ENCODE measurements at places on chromosomes 6 and 20.
A peak's percentile ranks its signal among the peaks of the same experiment; 100 is the strongest.

- no peak for DNase-seq
Measured at GRCh38 chr6:100228437-100228833, 234.4 kb upstream of the MCHR2 start.

DNA sequence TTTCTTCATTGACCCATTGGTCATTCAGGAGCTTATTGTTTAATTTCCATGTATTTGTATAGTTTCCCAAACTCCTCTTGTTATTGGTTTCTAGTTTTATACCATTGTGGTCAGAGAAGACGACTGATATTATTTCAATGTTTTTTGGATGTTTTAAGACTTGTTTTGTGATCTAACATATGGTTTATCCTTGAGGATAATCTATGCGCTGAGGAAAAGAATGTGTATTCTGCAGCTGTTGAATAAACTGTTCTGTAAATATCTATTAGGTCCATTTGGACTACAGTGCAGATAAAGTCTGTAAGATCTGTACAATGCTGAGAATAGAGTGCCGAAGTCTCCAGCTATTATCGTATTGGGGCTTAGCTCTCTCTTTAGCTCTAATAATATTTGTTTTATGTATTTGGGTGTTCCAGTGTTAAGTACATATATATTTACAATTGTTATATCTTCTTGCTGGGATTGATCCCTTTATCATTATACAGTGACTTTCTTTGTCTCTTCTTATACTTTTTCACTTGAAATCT, 223.3 kb upstream of the ZNF217 start:
- DNase-seq: no peak

GRCh38 chr6:166162599-166163342, 4.9 kb downstream of the TBXT start:
- DNase-seq: no peak

DNA sequence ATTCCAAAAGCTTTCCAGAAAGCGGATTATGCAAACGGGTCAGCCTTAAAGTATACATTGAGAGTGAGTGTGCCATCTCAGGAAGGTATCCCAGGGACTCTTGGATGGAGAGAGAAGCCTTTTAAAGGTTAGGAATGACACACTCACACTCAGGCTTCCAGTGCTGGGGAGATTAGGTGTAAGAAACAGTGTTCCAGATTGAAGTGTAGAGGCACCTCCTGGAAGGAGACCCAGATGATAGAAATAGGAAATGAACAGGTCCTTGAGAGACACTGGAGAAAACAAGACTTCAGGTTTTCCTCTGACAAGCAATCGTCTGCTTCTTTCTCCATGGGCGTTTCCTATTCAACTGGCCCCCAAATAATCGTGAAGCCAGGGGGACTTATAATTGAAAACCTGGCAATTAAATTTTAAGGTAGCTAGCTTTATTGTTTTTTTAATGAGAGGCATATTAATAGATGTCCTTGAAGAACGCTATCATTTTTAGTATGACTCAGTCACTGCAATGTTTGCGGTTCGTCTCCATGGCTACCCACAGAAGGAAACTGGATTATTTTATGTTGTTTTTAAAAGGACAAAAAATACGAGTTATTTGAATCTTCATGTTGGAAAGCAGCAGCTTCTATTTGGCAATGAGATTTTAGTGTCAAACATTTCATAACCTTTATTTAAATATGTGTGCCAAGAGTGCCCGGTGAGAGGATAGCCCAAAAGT, 85.3 kb downstream of the TRMT6 start:
- peak; percentile 31 for DNase-seq
